Activated naive CD4-positive, alpha-beta T cell (primary cell): ENCODE measurements at places on chromosomes 2 and 18.

GRCh38 chr2:229164545-229165249 lies 106.4 kb downstream of the PID1 start:
- DNase-seq = no peak

DNA sequence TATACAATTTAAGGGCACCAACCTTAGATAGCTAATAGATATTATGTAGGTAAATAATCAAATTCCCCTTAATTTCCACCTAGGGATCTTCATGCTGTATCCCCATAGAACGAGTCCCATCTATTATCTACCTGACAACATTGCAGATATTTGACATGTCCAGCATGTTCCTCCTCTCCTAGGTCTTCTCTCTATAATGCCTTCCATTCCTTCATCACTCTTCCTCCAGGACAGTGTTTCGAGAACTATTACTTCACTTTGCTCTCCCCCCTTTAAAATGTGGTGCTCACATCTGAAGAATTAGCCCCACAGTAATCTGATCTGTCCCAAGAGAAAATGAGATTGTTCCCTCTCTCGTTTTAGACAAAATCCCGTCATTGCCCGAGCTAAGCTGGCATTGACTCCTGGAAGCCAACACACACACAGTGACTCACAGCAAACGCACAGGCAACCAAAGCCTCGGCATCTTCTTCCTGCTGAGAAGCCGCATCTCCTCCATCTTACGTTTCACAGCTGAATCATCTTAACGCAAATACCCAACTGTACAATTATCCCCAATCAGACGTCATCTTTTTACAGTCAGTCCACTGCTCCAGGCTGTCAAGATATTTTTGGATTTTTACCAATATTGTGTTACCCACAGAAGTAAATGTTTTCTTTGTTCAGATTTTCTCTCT lies 162.9 kb upstream of the AGAP1 start:
- no peak for DNase-seq

GRCh38 chr18:80109676-80110078 lies 615 bp downstream of the ADNP2 start:
- DNase-seq = no peak

DNA sequence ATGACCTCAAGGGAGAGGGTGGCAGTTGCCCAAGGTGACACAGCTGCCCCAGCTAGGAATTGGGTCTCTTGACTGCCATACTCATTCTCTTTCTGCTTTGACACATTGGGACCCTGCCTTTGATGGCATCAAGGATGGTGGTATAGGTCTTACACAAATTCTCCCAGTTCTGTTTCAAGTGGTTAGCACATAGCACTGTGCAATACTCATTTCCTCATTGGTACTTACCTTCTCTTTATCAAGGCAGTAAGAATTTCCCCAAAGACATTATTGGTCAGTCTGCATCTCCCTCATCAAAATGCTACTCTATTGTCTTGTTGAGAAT lies 35.9 kb upstream of the CCDC93 start:
- DNase-seq = no peak

GRCh38 chr2:189709501-189710221 lies 35.2 kb downstream of the ANKAR start:
- DNase-seq = no peak

DNA sequence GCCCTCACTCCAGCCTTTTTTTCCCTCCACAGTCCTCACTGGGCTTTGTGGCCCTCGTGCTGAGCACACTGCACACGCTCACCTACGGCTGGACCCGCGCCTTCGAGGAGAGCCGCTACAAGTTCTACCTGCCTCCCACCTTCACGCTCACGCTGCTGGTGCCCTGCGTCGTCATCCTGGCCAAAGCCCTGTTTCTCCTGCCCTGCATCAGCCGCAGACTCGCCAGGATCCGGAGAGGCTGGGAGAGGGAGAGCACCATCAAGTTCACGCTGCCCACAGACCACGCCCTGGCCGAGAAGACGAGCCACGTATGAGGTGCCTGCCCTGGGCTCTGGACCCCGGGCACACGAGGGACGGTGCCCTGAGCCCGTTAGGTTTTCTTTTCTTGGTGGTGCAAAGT lies 39.4 kb downstream of the STEAP3 start:
- DNase-seq = no peak

DNA sequence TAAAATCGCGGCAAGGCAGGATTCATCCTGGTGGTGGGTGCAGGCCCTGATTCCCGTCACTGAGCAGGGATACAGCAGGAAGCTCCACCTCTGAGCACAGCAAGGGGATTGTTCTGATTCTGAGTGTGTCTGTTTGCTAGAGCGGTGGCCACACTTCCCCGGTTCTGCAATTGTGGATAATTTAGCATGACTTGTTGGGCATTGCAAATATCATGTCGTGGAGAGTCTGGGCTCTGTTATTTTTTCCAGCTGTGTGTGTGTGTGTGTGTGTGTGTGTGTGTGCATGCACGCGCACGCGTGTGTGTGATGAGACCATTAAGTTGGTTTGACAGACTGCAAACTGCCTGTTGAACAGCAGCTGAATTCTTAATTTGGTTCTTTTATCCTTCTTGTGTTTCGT lies 4.1 kb upstream of the TMEM18 start:
- no peak for DNase-seq

DNA sequence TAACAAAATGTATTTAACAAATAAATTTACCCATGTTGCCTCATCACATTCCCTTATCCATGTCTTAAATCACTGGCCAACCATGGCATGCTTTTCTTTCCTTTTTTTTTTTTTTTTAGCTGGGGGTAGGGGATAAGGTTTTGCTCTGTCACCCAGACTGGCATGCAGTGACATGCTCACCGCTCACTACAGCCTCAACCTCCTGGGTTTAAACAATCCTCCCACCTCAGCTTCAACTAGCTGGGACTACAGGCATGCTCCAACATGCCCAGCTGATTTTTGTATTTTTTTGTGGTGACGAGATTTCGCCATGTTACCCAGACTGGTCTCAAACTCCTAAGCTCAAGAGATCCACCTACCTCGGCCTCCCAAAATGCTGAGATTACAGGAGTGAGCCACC lies 266.4 kb downstream of the THSD7B start:
- no peak for DNase-seq

GRCh38 chr18:59696311-59697235 lies 650 bp downstream of the CCBE1 start:
- DNase-seq = no peak

DNA sequence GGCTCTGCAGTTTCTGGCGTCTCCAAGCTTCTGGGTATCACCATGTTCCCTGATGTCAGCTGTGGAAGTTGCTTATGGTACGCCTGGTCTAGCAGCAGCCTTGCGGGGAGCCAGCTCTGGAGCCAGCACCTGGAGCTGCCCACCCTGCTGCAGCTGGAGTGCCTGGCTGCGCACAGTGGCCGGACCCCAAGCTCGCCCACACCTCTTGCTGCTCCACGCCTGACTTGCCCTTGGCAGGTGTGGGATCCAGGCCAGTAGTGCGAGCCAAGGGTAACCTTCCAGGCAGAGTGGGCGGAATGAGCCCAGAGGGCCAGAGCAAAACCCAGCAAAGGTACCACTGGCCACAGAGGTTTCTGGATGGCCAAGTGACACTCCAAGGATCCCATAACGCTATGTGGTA lies 13.2 kb upstream of the EML6 start:
- no peak for DNase-seq

GRCh38 chr2:98114643-98115330 lies 27.8 kb downstream of the VWA3B start:
- DNase-seq = no peak

- DNase-seq = no peak
These were observed 8.0 kb downstream of the HAAO start for GRCh38 chr2:42784204-42784880.

DNA sequence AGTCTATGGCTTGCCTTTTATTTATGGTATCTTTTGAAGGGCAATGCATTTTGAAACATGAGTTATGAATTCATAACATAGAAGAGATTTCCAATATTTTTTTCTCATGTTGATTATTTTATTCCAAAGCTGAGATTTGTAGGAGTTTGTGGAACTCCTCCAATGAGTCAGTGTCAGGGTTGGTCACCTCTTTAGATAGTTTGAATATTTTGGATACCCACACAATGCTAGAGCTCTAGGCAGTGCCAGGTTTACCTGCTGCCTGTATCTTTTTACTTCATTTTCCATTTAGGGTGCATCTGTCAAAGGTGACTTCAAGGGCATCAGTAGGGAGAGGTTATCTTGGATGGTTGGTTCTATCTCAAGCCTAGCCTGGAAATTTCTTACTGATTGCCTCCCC lies 152.7 kb downstream of the CERS6 start:
- DNase-seq = no peak

DNA sequence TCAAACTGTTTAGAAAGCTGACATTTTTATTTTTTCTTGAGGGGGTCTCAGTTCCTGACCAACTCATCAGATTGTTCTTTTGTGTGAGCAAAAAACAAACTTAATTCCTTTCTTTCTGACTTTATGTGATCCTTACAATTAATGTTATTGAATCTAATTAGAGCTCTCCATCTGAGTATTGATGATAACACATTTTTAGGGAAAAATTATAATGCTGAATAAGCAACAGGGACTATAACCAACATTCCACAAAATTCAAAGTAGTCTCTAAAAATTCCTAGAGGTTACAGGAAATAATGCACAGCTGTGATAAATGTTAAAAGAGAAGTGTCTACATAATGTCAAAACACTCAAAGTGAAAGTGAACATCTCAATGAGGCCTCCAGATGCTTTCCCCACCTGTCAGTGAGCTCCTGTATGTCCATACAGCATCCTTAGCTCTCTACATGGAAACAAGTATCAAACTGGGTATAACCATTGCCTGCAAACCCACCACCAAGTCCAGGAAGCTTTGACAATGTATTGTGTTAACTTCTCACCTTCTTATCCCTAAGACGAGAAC lies 786.0 kb upstream of the SLC39A10 start:
- DNase-seq = no peak

- DNase-seq = no peak
These were observed 72.8 kb downstream of the TMEM18 start for GRCh38 chr2:604385-604784.

DNA sequence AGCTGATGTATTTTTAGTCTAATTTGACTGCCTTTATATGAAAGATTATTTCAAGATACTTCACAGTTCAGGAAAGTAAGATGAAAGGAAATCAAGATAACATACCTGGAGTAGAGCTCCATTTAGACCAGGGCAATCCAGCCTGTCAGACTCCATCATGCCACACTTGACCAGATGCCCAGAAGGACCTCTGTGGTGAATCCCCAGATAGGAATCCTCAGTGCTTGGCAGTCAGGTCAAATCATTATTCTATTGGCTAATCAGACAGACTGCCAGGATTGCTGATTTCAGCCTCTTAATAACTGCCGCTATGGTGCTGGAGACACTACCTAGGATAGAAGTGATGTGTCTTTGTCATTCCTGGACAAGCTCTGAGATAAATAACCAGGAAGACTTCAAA lies 404.2 kb downstream of the STK39 start:
- DNase-seq = no peak

DNA sequence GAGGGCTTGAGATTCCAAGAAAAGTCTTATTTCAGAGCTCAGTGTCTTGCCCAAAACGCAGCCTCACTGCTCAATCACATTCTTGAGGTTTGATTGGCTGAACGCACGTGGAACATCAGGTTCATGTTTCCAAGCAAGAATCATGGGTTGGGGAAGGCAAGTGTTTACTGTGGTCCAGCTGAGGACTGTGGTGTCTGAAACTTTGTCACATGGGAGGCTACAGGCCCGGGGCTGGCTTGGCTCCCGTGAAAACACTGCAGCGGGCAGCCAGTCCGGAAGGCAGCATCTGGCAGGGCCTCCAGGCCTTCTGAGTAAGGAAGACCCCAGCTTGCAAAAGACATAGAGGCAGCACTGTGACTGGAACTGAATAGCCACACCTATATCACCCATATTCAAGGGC lies 84.7 kb downstream of the POLR1A start:
- no peak for DNase-seq

- DNase-seq = no peak
These were observed 15.3 kb downstream of the TET3 start for GRCh38 chr2:73999881-74000597.

DNA sequence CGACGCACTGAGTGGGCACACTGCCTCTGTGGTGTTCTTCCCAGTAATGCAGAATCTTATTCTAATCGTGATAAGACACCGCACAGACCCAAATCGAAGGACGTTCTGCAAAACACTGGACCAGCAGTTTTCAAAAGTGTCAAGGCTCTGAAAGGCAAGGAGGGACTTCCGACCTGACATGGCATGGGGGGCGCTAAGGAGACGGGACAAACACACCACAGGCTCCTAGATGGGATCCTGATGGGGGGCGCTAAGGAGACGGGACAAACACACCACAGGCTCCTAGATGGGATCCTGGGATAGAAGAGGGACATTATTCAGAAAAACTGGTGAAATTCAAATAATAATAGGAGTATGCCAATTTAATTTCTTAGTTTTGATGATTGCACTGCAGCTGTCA lies 191.4 kb downstream of the LDLRAD4 start:
- no peak for DNase-seq

DNA sequence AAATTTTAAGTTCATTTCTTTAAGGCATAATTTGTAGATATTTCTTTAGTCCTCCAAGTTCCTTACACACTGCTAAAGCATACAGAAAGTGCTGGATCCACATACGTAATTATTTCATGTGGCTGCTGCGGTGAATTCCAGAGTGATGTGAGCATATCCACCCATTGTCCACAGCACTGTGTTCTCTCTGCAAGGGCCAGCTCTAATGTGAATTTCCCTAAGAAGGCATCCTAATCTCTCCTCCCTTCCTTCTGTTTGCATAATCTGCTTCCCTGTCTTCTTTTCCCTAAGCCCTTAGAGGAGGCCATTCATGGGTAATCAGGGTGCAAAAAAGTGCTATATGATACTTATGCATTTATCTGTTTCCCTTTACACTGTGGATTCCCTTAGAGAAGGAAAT lies 57.2 kb downstream of the COBLL1 start:
- no peak for DNase-seq

DNA sequence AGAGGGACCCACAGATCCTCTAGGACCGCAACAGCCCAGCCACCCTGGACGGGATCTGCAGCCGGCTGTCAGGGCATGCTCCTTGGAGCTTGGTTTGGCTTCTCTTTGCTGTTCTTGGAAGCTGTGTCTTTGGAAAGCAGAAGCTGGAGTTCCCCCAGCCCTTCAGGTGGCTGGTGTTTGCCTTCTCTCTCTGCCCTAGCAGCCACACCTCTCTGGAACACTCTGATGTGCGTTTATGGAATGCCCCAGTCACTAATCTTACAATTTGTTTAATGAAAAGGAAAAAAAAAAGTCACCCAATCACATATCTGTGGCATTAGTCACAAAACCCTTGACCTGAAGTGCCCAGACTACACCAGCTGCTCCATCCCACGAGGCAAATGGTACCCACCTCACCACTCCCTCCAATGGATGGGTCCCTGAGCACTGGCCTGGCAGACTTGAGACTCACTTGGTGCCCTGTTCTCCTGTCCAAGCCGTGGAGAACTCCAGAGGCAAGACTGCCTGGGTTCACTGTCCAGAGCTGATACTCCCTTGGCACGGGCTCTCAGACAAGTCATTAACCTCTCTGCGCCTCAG lies 70.2 kb upstream of the DAPL1 start:
- no peak for DNase-seq
